Hematopoietic multipotent progenitor cell (in vitro differentiated cells): ENCODE measurements at places on chromosomes 6 and 20. TPM values are rescaled to one million over a fixed set of nuclear protein-coding genes. Genes with fewer than 3 reads are reported as not detected.

- DNase-seq, result no peak
These were observed 303.3 kb upstream of the MMS22L start for GRCh38 chr6:97586344-97586743.

DNA sequence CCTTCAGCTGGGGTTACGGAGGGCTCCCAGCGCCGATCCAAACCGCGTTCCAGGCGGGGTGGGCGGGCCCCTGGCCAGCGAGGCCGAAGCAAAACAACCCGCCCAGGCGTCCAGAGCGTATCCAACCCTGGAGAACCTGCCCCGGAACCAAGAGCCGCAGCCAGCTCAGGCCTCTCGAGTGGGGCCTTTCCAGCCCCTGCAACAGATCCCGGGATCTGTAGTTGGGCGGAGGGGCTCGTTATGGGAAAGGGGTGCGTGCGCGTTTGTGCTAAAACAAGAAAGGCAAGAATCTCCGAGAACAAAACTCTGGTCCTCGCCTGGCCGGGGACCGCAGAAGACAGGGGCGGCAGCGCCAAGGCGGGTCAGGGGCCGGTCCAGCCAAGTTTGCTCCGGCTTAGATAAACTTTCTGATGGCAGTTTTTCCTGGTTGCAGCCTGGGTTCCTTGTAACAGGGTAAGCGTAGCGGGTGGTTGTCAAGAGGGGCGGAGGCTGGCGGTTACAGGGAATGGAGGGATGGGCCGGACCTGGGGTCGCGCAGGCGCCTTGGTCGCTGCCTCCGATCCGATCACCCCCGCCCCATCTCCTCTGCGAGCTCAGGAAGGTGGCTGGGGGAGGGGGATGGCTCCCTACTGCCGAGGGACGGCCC lies 448 bp upstream of the RIN2 start:
- peak; percentile 92 for DNase-seq

Gene MDFI
- not detected for total RNA-seq

- no peak for DNase-seq
These were observed 104.2 kb downstream of the PREX1 start for GRCh38 chr20:48723308-48724264.

GRCh38 chr6:11938285-11938890 lies 73.7 kb upstream of the HIVEP1 start:
- peak; percentile 43 for DNase-seq
